Bronchial epithelial cell (primary cell): ENCODE measurements at places on chromosomes 5 and 9. TPM values are rescaled to one million over a fixed set of nuclear protein-coding genes. Genes with fewer than 3 reads are reported as not detected.

Gene SCGB3A2
- total RNA-seq: not detected in 2 replicates

Gene PDLIM4
- total RNA-seq: 12.9 and 18.8 TPM in 2 replicates

Gene NTRK2
- total RNA-seq: not detected in 2 replicates

Gene GPR150
- 0.26 TPM in 2 replicates for total RNA-seq

Gene PRUNE2
- total RNA-seq: under 0.01 TPM in 1 of 2 replicates, not detected in the other

Gene FOXD4
- total RNA-seq: 0.26 TPM in 2 replicates

Gene PCDHB3
- total RNA-seq: under 0.01 and 0.13 TPM in 2 replicates

Gene ADAMTS2
- total RNA-seq: under 0.01 and 0.26 TPM in 2 replicates

Gene ZFP2
- total RNA-seq: 0.53 and 0.90 TPM in 2 replicates

Gene EDIL3
- 0.26 and 1.1 TPM in 2 replicates for total RNA-seq

Gene SPINK6
- not detected in 2 replicates for total RNA-seq

Gene KIAA0825
- 0.26 and 0.51 TPM in 2 replicates for total RNA-seq

Gene CENPH
- total RNA-seq: 3.3 and 5.0 TPM in 2 replicates

Gene PCDHGA3
- under 0.01 and 0.13 TPM in 2 replicates for total RNA-seq

Gene KCNV2
- not detected in 2 replicates for total RNA-seq

Gene TNFSF15
- under 0.01 TPM in 1 of 2 replicates, not detected in the other for total RNA-seq

Gene PCDHGB4
- total RNA-seq: 2.1 and 3.1 TPM in 2 replicates
